SK-N-SH (cell line): ENCODE measurements at places on chromosomes 4 and X. TPM values are rescaled to one million over a fixed set of nuclear protein-coding genes. Genes with fewer than 3 reads are reported as not detected.

DNA sequence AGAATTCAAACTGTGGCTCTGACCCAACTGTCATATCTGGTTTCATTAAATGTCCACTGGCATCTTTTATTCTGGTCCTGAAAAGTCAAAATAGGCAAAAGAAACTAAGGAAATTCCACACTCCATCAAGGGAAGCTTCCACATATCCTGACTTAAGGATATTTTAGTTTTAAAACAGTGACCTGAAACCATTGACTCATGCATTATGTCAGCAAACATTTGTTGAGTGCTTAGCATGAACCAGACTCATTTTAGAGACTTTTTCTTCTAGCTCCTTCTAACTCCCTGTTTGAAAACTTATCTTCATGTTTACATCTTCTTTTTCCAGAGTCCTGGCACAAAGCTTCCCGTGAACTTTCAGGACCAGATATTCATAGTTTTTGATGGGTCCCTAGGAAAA lies 6.9 kb upstream of the CXCL1 start:
- no peak for DNase-seq

Gene SLC10A4
- 2.5 and 2.6 TPM in 2 replicates for polyA plus RNA-seq

Gene TNIP3
- 0.15 and 0.28 TPM in 2 replicates for polyA plus RNA-seq

- DNase-seq, result no peak
Observed at GRCh38 chr4:105145903-105146275, 787 bp upstream of the TET2 start.

- DNase-seq, result no peak
Observed at GRCh38 chr4:92059615-92060014, 244.2 kb upstream of the GRID2 start.

DNA sequence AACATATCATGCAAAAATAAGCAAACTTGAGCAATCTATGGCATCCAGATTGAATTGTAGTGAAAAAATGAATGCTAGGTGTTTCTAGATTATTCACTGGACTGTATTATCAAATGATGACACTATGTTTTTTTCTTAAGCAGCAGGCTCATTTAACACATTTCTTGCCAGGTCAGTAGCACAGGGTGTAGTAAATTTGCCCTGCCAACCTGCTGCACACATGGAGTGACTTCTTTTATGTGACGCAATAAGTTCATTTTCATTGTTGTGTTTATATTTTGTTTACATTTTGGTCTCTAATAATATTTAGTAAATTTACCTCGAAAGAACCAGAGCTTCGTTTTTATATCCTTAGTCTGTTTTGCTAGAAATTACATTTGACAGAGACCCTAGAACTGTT lies 9.5 kb downstream of the VBP1 start:
- DNase-seq, result no peak

Gene CXCL8
- polyA plus RNA-seq, result 6.0 and 7.7 TPM in 2 replicates

- no peak for DNase-seq
Observed at GRCh38 chr4:152094970-152095700, 334.3 kb upstream of the GATB start.

DNA sequence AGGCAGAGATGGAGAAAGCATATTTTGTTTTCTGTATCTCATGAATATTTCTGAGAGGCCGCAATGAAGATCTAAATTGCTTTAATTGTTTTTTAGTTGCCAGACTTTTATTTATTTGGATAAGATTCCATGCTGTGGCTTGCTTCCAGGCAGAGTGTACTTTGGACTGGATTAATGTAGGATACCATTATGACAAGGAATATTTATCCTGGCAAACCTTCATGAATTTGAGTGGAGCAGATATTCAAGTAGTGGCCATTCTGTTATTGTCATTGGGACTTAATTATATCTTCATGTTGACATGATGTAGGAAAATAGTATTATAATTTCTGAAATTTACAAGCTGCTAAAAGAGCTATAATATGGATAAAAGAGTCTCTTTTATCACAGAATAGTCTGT lies 182.9 kb downstream of the C4orf33 start:
- DNase-seq, result no peak

Gene CDS1
- polyA plus RNA-seq, result 0.02 and 0.03 TPM in 2 replicates
